Endothelial cell of umbilical vein (primary cell): ENCODE measurements at places on chromosomes 16 and 17.

DNA sequence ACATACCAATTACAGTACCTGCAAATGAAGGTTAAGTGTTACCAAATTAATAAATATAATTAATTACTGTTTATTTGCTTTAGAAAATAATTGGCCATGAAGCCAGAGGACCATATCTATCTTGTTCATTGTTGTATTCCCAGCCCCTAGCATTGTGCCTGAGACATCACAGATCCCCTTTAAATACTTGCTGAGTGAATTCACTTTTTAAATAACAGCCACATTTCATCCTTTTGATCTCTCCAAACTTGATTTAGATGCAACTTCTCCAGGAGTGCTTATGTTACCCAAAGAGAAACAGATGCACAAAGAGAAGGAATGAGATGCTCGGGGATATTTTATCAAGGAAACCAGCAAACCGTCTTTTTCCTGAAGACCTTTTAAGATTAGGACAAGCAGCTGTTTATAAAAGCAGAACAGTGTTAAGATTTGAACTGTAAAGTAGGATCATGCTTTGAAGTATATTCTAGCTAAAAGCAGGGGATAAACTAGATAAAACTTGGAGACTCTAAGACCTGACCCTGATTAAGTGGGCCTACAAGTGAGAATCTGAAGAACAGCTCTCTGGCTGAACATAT, 66.3 kb downstream of the CHD9 start:
- DNase-seq, result no peak

GRCh38 chr16:15641753-15642556, 999 bp downstream of the MARF1 start:
- DNase-seq, result no peak

DNA sequence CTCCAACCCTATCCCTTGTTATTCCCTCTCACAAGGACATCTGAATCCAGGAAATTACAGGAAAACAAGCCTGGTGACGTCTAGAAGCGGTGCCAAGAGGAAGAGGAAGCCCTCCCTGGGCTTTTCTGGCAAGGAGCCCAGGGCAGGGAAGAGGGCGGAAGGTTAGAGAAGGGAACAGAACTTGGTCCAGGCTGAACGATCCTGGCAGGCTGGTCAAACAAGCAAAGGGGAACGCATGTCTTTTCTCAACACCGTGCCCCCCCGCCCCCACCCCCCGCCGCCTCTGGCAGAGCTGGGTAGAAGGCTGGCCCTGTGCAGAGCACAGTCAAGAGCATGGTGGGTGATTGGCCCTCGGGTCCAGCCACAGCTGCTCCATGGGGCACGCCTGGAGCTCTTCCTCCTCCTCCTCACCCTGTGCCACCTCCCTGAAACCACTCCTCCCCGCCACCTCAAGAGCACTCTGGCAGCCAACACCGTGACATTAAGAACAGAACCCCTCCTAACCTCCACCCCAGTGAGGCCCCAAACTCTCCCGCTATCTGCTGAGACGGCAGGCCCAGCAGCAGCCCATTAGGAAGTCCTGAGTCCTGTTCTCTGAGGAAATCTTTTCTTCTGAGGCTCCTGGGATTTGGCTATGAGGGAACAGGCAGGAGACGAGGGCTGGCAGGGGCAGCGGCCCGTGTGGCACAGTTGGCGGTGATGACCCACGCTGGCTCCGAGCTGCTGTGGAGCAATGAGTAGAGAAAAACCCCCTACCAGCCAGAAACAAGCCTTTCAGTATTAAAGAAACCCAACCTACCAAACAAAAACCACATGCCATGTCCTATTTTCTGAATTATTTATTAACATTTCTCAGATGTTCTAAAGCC, 7.3 kb downstream of the C16orf86 start:
- peak; percentile 93 for DNase-seq

- peak; percentile 51 for DNase-seq
Measured at GRCh38 chr17:83083368-83084201, 4.2 kb downstream of the METRNL start.

DNA sequence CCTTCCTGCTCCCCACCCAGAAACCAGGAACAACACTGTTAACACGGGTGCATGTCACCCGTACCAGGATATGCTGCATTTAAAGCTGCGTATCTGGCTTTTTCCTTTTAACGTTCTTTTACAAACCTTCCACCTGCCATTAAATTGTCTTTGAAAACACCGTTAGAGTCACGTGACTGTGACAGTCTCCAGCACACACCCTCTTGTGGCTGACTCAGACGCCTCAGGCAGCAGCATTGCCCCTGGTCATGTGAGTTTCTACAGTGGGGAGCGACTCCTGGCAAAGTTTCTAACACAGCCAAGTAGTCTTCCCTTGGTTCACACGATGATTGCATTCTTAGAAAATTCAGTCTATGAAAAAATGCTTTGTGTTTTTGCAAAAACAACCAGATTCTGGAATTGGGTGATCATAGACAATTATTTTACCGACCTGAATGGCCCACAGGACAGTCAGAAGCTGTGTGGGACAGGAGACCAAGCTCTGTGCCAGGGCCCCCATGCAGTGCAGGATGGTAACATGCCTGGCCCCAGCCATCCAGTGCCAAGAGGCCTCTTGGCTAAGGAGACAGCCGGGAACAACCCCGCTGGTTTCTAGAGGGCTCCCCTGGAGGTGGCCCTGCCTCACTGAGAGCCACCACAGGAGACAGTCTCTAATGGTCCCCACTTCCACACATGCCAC, 199.1 kb downstream of the KATNIP start:
- peak; percentile 62 for DNase-seq

DNA sequence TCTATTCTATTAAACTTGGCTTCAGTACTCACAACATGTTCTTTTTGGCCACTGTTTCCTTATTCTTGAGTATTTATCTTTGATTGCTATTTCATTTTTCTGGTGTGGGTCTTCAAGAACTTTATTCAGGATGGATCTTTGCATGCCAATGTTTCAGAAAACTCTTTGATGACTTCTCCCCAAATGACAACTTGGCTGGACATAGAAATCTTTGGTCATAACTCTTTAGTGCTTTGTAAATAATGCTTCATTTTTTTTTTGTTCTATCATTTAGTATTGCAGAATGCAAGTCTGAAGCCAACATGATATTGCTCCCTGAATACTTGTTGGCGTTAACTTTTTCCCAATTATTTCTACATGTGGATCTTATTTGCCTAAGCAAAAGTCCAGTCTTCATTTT, 103.6 kb upstream of the HS3ST2 start:
- DNase-seq, result no peak

GRCh38 chr16:57007530-57007929, 18.2 kb downstream of the NLRC5 start:
- no peak for DNase-seq

- no peak for DNase-seq
Measured at GRCh38 chr17:72488555-72489271, 367.9 kb downstream of the SOX9 start.

GRCh38 chr16:83397601-83398291, 410.0 kb upstream of the HSBP1 start:
- DNase-seq, result no peak

- DNase-seq, result no peak
Measured at GRCh38 chr17:72336026-72336803, 215.4 kb downstream of the SOX9 start.

GRCh38 chr16:72044296-72044695, 10.0 kb upstream of the HP start:
- no peak for DNase-seq

DNA sequence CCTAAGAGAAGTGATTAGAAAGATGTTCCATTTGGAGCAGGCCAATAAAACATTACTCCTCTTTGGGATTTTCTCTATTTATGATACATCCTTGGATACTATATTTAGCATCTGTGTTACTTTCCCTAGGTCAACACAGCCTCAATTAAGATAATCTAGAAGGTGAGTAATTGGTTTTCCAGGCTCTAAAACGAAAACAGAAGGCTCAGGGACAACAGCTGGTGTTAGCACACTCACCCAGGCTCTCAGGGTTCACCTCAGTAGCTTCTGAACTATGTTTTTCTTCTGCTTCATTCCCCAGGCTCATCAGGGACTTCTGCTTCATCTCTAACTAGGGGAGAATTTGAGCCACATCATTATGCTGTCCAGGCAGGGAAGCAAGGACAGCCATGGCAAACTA, 76.6 kb downstream of the ZZEF1 start:
- no peak for DNase-seq

GRCh38 chr16:16063683-16064082, 114.3 kb downstream of the ABCC1 start:
- no peak for DNase-seq

- no peak for DNase-seq
Measured at GRCh38 chr17:50180111-50180510, 14.3 kb downstream of the SGCA start.

DNA sequence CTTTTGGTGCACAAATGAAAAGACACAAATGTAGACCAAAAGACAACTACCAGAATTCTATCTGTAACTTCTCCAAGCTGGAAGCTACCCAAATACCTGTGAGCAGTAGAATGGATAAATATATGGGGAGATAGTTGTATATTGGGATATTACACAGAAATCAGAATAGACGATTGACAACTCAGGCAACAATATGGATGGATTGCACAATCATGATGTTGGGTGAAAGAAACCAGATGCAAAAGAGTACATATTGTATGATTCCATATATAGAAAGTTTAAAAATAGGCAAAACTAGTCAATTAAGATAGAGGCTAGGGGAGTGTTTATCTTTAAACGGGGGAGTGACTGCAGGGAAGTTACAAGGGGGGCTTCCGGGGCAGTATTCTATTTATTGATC, 77.5 kb upstream of the NKD1 start:
- DNase-seq, result no peak

- no peak for DNase-seq
Measured at GRCh38 chr16:56911771-56912571, 20.0 kb upstream of the HERPUD1 start.

DNA sequence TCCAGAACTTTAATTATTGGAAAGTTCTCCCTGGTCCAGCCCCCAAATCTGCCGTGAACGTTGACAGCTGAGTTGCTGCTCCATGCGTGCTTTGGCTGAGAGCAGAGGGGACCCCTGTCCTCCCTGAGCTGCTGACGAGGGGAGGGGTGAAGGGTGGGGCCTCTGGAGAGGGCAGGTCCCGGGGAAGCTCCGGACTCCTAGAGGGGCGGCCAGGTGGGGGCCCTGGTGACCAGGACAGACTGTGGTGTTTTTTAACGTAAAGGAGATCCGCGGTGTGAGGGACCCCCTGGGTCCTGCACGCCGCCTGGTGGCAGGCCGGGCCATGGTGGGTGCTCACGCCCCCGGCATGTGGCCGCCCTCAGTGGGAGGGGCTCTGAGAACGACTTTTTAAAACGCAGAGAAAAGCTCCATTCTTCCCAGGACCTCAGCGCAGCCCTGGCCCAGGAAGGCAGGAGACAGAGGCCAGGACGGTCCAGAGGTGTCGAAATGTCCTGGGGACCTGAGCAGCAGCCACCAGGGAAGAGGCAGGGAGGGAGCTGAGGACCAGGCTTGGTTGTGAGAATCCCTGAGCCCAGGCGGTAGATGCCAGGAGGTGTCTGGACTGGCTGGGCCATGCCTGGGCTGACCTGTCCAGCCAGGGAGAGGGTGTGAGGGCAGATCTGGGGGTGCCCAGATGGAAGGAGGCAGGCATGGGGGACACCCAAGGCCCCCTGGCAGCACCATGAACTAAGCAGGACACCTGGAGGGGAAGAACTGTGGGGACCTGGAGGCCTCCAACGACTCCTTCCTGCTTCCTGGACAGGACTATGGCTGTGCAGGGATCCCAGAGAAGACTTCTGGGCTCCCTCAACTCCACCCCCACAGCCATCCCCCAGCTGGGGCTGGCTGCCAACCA, at the start of gene MC1R:
Gene MC1R (plus strand): TSS at position 410 of the 895 bp plus-strand sequence. CDS start 397 bp downstream, at position 807.
- peak; percentile 34 for DNase-seq

DNA sequence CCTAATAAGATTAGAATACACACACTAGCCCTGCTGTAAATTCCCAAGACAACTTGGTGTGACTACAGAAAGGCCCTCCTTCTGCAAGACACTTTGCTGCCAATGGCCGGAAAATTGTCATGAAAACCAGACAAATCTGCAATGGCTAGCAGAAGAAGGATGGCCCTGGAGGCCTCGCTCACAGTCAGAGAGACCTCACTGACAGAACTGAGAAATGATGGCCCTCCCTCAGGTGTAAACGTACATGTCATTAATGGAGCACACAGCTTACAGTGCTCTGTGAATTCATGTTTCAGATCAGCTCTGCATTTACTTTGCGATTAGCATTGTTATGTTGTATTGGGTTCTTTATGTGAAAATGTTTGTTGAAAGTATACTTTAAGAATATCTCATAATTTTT, 202.9 kb upstream of the N4BP1 start:
- DNase-seq, result no peak

DNA sequence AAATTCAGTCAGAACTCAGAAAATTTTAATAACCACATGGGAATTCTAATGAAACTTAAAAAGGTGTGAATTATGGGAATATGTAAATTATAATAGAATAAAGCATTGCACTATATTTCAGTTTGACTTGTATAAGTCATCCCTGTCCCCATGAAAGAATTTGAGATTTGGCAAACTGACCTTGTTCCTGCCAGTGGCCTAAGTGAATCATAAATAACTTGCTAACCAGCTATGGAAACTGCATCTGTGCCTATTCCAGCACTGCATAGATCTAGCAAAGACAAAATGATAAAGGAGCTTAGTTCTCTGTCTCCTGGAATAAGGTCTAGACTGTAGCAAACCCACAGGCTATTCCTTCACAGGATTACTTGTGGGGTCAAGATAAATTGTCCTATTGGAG, 106.8 kb upstream of the NOG start:
- no peak for DNase-seq

DNA sequence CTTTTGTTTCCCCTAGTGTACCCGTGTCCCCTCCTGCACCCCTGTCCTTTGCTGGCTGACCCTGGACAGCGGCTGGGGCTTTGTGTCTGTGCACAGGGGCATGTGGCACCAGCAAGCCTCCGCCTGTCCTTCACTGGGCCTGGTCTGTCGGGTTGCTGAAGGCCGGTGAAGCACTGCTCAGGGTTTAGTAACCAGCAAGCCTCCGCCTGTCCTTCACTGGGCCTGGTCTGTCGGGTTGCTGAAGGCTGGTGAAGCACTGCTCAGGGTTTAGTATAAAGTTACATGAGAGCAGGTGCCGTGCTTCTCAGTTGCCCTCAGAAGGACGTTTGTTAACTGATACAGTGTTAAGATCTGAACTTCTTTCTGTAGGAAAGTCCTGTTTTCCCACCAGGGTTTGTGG, 33.8 kb downstream of the DEF8 start:
- no peak for DNase-seq

GRCh38 chr17:55341432-55341831, 76.7 kb downstream of the HLF start:
- DNase-seq, result no peak

DNA sequence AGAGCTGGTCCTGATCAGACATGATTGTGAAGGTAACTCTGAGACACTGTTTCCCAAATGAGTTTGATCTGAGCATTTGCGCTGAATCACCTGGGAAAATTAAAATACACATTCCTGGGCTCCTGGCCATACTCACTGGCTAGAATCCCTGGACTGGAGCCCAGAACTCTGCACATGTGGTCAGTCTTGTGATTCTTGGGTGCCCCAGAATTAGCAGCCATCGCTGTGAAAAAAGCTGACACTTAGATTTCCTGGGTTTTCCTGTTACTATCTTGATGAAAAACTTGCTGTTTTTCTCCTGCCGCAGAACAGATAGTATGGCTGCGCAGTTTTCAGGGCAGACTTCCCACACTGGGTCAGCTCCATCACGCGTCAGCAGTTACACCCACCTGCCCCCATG, 24.6 kb downstream of the NECAB2 start:
- DNase-seq, result no peak

GRCh38 chr17:31074772-31075555, 19.8 kb upstream of the NF1 start:
- no peak for DNase-seq
